ENCODE measurements at places on chromosomes 1 and 21.

DNA sequence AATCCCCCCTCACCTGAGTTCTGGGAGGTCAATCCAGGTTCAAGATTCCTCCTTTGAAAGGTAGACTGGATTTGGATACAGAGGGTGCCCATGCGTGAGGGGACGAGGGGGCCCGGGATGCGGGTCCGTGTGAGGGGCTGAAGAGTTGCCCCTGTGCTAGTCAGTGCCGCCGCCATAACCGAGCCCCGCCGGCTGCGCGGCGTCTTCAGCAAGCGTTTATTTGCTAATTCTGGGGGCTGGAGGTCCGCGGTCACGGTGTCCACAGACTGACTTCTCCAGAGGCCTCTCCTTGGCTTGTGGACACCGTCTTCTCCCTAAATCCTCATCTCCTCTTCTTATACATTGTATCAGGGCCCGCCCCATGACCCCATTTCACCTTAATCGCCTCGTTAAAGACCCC, 20.9 kb upstream of the SAMD11 start:
- DNase-seq, result no peak

DNA sequence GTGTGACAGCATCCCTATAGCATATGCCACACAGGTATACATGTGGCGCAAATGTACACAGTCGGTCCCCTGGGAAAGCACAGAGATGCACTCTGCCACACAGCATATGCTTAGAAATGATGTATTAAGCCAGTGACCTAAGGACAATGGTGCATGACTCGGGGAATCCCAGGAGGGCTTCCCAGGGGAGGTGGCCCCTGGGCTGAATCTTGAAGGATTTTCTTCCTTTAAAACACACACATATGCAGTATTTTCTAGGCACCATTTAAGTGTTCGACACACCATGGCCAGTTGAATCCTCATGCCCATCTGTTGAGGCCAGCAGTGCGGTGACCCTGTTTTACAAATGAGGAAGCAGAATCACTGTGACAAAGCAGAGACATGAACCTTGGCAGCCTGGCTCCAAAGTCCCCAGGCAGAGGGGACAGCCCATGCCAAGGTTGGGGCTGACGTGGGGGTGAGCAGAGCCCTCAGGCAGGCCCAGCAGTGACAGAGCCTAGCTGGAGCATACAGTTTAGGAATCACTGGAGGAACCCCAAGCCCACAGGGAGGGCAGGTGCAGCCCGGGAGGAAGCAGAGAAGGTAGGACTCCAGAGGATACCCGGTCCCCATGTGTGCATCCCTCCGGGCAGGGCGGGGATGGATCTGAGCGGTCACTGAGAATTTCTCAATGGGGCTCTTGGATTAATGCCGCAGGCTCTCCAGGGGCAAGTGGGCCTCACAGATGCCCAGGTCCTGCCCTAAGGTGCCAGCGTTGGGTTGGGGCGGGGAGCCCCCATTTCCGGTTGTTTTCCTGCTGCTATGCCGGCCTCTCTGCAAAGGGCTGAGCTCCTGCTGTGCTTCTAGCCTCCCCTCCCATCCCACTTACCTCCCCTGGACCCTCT, 28.4 kb downstream of the WNT3A start:
- no peak for DNase-seq

GRCh38 chr1:106278716-106279115, 777.8 kb upstream of the PRMT6 start:
- DNase-seq, result no peak

- no peak for DNase-seq
These were observed 24.8 kb downstream of the SLC2A1 start for GRCh38 chr1:42933610-42934491.

- DNase-seq, result no peak
These were observed 12.8 kb downstream of the ZDHHC18 start for GRCh38 chr1:26839339-26839722.

DNA sequence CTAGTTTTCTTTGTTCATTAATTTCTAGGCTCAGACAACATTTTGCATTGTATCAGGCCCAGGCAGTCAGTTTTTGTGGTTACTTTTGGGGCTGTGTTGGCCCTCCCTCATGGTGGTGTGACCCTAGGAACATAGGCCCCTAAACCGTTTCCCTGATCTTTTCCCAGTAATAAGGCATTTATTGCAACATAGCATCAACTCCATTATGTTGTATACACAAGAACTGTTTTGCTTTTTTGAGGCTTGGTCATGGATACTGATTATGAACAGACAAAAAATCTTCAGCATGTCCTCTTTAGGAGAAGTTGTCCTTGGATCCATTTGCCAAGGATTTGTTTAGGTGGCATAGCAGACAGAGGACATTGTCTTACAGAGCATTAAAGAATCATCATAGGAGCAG, 10.3 kb downstream of the B3GALT2 start:
- no peak for DNase-seq

DNA sequence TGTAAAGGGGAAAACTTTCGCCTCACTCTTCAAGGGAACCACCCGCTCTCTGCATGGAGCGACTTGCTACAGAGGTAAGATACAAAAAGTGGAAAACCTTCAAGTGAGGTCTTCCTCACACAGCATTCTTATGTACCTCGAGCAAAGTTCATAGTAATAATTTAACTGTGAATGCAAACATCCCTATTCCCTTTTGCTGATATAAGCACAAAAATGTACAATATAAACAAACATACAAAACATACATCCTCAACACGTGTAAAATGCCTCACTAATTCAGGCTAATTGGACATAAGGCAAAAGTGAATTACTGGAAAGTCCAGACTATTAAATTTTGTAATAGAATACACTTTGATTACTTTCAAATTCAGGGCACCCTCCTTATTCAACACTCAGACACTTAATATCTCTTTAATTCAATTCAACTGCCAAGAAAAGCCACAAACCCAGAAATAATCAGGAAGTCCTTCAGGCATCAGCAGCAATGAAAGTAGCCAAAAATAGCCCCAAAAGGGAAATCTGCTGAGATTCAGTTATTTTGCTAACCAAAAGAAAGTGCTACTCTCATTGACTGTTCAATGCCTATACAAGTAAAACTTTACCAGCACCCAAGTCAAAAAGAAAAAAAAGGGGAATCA, 15.2 kb upstream of the LMX1A start:
- DNase-seq, result no peak

GRCh38 chr1:171994293-171994692, 153.0 kb downstream of the DNM3 start:
- no peak for DNase-seq

DNA sequence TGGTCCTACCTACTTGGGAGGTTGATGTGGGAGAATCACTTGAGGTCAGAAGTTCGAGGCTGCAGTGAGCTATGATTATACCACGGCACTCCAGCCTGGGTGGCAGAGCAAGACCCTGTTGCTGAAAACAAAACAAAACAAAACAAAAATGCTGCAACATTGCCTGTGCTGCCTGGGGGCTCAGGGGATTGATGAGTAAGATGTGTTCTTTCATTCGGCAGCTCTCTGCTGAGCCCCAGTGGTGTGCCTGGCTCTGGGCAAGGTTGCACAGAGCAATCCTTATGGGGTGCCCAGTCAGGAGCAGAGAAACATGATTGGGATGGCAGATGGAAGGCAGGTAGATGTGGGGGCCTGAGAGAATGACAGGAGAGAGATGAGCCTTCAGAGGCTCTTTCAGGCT, 28.6 kb upstream of the KDM4A start:
- no peak for DNase-seq
